ENCODE measurements at places on chromosomes 12 and 14.

- no peak for DNase-seq
Observed at GRCh38 chr12:1632702-1633101, 3.7 kb downstream of the WNT5B start.

DNA sequence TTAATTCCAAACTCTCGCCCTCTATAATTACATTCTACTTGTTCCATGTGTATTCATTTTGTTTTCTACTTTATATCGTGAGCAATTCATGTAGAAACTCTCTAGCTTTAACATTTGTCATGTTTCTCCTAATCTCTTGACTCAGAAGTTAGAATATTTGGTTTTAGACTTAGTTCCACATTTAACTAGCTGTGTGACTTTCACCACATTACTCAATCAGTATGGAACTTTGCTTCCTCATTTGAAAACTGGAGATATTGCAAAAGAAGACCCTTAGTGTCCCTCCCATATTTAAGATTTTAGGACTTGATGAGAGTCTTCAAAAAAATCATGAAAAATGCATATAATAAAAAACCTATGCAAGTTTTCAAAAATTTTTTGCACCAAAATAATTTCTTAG is 447.5 kb downstream of the GXYLT1 start:
- DNase-seq = no peak

DNA sequence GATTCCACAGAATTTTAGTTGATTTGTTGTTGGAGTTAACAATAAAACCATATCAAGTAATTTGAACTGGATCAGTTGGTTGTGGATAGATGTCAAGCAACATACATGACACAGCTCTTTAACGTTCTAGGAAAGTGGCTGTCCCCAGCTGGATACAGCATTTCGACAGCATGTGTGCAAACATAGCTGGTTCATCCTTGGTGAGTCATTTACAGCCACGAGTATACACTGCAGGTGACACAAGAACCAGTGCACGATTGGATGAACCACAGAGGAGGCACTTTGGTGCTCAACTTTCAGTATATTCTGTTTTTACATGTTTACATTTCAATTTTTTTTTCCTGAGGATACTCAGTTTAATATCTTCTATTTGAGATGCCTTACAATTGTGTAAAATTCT is 242.4 kb downstream of the TMEM117 start:
- DNase-seq = no peak

GRCh38 chr14:60356906-60357550 is 108.0 kb downstream of the PPM1A start:
- DNase-seq = no peak

DNA sequence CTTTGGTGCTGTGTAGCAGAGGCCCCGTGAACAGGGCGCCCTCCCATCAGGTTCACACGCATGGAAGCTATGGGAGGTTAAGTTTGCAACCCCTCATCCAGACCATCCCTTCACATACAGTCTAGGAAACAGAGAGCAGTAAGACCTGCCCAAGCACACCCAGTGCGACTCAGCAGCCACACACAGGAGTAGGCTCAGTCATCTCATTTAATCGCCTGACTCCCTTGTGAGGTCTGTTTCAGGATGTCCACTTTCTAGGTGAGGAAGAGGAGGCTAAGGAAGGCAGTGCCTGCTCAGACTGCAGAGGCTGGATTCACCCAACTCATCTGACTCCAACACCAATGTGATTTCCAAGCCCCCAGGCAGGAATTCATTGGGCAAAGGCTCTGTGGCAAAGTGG is 11.9 kb downstream of the BDKRB1 start:
- no peak for DNase-seq

DNA sequence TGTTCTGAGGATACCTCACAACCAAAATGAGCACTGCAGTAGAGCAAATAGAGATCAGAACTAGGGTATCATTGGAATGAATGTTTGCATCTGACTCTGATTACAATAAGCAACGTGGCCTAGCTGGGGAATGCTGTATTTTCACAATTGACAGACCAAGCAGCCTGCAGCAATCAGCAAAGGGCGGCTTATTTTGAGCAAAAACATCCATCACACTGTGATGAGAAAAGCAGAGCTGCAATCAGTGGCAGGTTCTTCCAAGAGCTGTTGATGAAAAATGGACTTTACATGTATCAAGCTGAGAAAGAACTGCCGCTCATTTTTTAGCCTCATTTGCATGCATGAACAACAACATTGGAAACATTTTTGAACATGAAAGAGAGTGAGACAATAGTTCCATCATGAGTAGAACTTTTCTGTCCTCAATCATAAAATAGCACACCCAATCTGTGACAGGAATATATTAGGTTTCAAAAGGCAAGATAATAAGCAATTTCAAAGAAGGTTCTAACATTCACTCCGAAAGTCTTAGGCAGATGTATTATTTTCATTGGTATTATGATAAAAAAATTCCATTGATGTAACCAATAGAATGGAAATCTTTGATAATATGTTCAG is 249.7 kb upstream of the FBXO33 start:
- no peak for DNase-seq

DNA sequence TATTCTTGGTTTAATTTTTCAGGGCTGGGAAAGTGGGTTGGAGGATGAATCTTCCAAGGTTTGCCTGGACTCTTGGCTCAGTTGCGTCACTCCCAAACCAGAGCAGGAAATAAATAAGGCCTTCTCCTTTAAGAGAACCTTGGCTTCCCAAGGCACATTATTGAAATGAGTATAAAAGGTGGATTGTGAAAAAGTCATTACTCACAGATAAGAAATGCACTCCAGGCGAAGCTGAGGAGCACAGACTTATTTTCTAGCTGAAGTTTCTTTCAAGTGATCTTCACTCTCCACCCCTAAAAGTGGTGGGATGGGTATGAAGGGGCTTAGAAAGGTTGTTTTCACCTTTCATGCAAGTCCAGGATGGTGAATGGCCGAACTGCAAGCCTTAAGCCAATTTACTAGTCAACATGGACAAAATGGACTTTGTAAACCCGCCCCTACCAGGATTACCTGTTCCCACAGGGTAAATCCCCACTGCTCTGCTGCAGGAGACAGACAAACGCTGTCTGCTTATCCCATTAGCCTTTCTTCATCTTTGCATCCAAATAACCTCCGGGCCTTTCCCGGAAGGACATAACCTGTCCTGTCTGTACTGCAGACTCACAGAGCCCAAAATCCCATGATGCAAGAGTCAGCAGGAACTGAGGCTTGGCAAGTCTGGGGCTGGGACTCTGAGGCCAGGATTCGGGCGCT is 207.6 kb downstream of the BCL11B start:
- DNase-seq = no peak

- no peak for DNase-seq
Observed at GRCh38 chr12:13094367-13094766, 9.1 kb downstream of the GSG1 start.

All from stimulated activated CD4-positive, alpha-beta T cell treated with anti-CD3 and anti-CD28 coated beads, TNF-alpha, amount 100 ng/mL, for 48 hours (primary cell).